Activated CD4-positive, alpha-beta T cell treated with anti-CD3 and anti-CD28 coated beads, Interleukin-2, amount 50 U/mL, for 1 hour (primary cell): ENCODE measurements at places on chromosomes 11 and 22.
A peak's percentile ranks its signal among the peaks of the same experiment; 100 is the strongest.

- DNase-seq: no peak
Observed at GRCh38 chr22:49739138-49739537, 88.5 kb downstream of the BRD1 start.

- DNase-seq: peak; percentile 22
Observed at GRCh38 chr22:50473855-50474671, 772 bp downstream of the SBF1 start.

GRCh38 chr22:30902496-30903357 lies 65.8 kb downstream of the MORC2 start:
- DNase-seq: no peak

- DNase-seq: no peak
Observed at GRCh38 chr22:27669798-27670599, 131.6 kb downstream of the MN1 start.

DNA sequence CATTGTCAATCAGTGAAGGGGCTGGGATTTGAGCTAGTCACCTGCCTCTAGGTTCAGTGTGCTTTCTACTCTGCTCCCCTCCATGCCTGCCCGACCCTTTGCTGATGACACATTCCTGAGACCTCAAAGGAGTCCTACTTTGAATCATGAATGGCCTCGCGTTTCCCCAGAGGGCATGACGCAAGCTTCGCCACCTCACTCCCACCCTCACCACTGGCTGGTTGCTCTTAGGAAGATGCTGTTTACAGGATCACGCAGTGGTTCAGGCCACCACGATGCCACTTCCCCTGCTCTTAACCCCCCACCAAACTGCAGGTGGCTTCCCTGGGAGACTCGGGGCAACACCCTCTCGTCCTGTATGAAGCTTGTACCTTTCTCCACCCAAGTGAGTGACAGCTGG lies 62.9 kb upstream of the B3GAT1 start:
- no peak for DNase-seq

GRCh38 chr22:30728826-30729225 lies 34.2 kb downstream of the OSBP2 start:
- no peak for DNase-seq

DNA sequence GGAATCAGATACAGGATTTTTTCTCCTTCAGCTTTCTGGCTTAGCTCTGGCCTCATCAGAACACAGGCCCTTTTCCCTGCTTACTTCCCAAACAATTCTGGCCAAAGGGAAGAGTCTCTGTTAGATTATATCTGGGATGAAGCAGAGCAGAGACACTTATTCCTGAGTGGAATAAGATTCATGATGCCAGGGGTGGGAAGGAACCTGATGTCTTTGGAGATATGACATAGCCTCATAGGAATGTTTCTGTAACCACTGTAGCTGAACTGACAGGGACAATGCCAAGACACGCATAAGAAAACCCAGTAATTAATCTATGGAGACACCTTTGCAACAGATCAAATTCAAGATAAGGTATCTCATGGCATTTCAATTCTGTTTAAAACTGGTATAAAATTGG lies 177.1 kb upstream of the RAG2 start:
- no peak for DNase-seq

DNA sequence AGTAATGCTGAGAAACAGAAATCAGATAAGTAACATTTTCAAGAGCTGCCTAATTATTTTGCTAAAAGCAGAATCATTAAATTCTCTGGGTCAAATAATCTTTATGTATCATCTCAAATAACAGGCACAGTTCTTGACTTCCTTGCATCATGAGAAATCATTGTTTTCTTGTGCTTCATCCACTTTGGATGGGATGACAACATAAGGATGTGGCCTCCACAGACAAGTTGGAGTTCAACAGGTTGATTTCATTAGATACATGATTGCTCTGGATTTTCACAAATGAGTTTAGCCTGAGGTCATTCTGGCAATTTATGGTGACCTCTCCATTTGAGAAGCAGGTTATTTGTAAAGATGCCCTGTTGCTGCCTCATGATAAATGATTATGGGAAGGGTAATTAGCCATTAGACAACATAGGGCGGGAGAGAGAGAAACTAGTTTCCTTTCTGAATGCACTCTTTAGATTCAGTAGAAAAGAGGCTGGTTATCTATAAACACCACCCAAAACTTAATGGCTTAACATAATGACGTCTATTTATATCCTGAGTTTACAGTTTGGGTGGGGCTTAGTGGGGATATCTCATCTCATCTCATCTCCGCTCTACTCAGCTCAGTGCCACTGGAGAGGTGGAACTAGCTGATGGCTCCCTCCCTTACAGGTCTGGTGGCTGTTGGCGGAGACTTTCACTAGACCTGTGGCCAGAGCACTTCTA lies 35.0 kb upstream of the ADORA2A start:
- no peak for DNase-seq

- DNase-seq: no peak
Observed at GRCh38 chr11:1673446-1674172, 23.4 kb upstream of the KRTAP5-6 start.

DNA sequence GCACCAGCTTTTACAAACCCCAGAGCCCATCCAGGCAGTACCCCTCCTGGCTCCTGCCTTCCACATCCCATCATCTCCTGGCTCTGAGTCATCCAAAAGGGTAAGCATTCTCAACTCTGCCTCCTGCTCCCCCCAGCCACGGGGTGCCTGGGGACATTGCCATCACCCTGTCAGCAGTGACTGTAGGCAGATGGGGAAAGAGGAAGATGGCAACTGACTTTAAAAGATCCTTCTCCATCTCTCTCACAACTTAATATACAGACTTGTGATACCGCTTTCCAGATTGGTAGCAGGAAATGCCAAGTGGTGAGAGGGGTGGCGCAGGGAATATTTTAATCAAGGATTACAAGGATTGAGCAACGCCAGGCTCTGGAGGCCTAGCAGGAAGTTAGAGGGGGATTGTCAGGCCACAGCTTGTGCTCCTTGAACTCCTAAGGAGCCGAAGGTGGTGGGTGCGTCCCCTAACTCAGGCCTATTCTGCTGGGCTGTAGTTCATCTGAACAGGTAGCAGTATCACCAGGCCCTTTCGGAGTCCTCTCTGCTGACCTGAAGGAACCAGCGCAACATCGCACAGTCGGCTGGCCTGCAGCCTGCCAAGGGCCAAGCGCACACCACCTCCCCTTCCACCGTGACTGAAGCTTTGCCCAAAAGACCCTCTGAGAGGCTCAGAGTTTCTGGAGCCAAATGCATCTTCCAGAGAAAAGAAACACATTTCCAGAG lies 83.3 kb downstream of the ZC3H12C start:
- no peak for DNase-seq

DNA sequence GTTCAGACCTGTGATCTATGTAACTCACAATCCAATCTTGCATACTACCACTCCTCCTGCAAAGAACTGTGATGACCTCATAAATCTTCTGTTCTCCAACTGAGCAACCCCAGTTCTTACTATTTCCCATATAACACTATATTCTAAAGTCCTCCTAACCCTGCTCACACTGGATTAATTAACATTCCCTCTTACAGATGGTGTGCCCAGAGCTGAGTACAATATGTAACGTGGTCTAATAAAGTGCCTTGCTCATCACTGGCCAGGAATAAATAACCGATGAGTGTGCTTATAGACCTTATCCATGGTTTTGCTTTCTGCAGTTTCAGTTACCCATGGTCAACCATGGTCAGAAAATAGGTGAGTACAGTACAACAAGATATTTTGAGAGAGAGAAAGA lies 28.6 kb downstream of the PRCP start:
- no peak for DNase-seq

- no peak for DNase-seq
Observed at GRCh38 chr22:37187891-37188761, at the start of gene C1QTNF6. Gene C1QTNF6, minus strand, starts transcription at chr22:37188247. Its CDS starts 34 bp downstream, at chr22:37188213.

- no peak for DNase-seq
Observed at GRCh38 chr11:95148406-95148805, 58.8 kb downstream of the ENDOD1 start.

GRCh38 chr11:76184551-76184993 lies 21.7 kb downstream of the WNT11 start:
- no peak for DNase-seq

DNA sequence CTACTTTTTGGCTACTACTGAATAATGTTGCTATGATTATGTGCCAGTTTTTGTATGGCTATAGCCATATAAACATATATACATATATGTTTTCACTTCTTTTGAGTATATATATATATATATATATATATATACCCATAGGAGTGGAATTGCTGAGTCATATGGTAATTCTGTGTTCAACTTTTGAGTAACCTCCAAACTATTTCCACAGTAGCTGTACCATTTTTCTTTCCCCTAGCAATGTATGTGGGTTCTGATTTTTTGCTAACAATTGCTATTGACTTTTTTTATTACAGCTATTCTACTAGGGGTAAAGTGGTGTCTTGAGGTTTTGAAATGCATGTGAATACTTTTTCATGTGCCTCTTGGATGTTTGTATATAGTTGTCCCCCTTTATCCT lies 30.4 kb downstream of the CBL start:
- DNase-seq: no peak

DNA sequence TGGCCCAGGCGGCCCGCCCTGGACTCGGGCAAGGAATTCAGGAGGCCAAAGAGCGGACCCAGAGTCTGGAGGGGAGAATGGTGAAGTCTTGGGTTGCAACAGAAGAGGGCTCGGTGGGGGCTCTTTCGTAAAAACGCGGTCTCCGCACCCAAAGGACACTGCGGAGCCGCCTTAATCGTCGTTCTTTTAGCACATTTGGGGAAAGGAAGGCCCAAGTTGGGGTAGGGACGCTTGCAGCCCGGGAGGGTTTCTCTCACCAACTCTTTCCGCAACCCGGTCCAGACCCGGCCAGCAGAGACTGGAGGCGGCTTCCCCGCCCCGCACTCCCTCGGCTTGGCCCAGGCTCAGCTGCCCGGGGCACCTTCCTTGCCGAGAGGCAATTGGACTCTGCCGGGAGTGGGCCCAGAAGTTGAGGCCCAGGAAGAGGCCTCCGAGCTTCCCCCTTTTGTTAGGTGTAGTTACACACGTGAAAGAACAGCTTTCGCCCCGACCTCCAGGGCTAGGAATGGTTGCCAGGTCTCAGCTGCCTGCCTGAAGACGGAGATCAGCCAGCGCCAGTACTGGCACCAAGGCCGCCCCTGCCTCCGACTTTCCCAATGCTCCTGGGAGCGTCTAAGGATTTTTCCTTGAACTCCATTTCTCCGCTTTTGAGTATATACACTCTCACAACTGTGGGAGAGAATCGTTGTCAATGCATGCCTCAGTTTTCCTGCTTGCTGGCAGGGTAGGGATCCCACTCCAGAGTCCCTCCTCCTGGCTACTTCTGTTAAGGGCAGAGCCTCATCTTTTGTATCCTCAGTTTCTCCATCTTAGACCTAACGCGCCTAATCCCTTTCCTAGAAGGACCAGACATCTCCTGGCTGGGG lies 3.7 kb downstream of the ALX4 start:
- no peak for DNase-seq

DNA sequence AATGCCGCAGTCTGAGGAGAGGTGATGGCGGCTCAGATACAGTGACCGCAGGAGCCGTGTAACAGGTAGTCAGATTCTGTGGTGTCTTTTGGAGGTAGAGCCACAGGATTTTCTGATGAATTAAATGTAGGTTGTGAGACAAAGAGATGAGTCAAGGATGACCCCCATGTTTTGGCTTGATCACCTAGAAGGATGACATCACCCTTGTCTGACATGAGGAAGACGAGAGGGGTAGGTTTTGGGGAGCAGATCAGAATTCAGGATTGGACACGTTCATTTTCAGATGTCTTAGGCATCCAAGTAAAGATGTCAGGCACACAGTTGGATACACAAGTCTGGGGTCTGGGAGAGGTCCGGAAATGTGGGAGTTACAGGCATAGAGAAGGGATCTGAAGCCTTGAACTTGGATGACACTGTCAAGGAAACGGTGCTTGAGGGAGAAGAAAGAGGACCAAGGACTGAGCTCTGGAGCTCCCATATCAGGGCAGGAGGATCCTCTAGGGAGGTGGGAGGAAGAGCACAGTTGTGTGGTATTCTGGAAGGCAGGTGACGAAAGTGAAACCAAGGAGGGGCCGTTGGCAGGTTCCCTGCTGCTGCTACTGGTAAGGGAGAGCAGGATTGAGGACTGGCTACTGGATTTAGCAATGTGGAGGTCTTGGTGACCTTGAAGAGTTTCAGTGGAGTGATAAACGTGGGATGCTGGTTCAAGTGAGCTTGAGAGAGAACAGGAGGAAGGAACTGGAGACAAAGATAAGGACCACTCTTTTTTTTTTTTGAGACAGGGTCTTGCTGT lies 12.6 kb upstream of the GDPD5 start:
- DNase-seq: no peak

DNA sequence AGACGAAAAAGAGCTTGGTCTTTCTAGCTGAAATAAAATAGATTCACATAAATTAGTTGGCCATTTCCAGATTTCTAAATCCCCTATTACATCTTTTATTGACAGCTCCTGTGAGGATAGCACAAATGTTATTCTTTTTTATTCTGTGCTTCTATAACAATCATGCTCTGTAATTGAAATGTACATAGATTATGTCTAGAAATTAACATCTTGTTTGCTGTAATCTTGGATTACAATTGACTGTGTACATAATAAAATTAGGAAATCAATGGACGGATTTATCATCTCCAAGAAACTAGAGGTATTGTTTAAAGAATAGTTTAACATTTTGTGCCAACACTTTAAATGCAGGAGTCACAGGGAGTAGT lies 31.2 kb downstream of the IMMP1L start:
- no peak for DNase-seq

- DNase-seq: no peak
Observed at GRCh38 chr11:127521413-127521812, 520.8 kb upstream of the KIRREL3 start.

GRCh38 chr22:45438336-45438735 lies 24.8 kb downstream of the RIBC2 start:
- DNase-seq: no peak

DNA sequence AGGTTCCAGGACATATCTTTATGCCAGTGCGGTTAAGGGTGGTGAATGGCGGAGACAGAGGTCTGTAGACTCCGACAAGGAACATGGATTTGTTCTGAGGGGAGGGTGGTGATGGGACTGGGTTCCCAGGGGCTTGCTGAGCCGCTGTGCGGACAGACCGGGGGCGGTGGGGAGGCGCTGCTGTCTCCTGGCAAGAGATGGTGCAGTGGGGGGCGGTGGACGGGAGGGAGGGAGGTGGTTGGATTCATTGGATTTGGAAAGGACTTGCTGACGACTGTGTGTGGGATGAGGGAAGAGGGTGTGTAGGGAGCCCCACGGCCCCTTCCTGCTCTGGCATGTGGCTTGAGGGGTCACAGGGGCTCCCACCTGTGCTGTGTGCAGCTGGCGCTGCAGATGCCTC lies 43.2 kb downstream of the FLRT1 start:
- DNase-seq: no peak

DNA sequence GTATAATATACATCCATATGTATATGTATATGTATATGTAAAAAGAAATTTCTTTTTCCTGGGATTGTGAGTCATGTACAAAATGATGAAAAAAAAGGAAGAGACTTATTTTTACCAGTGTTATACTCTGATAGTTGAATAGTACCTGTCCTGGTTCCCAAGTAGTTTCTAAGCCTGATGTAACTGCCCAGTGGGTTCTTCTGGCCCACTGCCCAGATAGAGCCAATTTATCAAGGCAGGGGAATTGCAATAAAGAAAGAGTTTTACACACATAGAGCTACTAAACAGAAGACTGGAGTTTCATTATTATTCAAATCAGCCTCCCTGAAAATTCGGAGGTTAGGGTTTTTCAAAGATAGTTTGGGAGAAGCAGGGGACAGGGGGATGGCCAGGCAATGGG lies 29.1 kb upstream of the NARS2 start:
- no peak for DNase-seq

GRCh38 chr22:46923394-46923793 lies 160.9 kb downstream of the TBC1D22A start:
- DNase-seq: no peak

- DNase-seq: no peak
Observed at GRCh38 chr11:118226781-118227180, 2.0 kb upstream of the JAML start.
